ENCODE measurements at places on chromosomes 6 and 20.

DNA sequence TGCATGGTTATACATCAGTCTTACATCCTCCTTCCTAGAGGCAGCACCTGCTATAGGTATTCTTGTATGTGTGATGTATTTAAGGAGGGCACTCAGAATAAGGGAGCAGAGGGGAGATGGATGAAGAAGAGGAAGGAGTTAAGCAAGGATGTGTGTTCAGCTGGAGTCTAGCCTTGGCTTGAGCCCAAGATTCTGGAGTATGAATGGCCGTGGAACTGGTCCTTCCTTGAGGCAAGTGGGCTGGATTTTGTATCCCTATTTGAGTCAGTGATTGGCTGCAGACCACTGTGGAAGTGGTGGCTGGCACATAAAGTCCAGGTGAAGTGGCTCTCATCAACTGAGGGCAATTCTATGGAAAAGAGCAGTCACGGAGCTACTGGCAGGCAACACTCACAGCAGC, 112.0 kb upstream of the RNF24 start:
- DNase-seq = no peak

DNA sequence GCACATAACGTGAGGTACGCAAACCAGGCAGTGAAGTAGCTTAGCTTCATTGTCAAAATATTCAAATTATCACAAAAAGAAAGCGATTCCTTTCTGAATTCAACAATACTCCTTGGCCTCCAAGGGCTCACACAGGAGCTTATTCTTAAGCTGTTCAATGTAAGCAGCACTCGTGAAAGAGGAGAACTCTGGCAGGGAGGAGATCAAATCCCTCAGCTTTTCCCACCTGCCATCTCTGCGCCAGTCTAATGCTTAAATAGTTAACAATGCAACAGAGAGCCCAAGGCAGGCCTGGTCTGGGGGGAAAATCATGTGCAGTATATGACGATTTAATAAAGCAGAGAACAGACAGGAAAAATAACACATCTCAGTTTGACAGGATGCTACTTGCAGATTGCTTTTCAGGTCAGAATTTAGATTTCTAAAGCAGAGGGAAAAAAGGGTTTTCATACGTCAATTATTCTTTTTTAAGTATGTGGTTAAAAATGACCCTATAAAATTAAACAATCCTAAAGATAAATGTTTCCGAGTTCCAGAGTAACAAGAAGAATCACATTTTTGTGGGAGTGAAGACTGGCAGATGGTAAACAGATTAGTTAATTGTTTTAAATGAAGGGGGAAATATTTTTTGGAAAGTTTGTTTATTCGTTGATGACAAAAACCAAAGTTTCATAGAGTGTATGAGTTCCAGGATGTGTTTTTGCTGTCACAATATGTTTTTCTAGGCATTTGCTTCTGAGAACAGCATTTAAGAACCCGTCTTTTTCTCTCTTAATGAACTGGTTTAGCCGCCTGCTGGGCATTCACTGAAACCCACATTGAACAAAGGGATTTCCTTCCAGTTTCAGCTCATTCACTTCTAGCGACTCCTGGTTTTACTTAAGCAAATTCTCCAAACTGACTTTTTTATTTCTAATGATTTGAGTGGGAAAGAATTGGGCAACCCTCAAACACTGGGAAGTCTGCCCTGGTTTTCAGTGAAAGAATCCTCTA, 45.9 kb downstream of the PLAGL1 start:
- DNase-seq = no peak

DNA sequence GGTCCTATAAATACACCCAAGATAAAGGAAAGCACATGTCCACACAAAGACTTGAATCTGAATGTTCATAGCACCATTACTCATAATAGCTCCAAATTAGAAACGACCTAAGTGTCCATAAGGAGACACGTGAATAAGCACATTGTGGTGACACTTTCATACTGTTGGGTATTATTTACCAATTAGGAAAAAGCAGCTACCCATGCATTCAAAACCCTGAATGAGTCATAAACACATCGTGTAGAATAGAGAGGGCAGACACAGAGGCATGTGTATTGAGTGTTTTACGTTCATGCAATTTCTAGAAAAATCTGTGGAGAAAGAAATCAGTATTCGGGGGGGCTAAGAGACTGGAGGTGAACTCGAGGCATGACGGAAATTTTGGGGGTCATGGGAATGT, 396.7 kb downstream of the THBS2 start:
- no peak for DNase-seq

GRCh38 chr6:13336553-13336952, 8.2 kb upstream of the TBC1D7 start:
- DNase-seq = peak; percentile 59

DNA sequence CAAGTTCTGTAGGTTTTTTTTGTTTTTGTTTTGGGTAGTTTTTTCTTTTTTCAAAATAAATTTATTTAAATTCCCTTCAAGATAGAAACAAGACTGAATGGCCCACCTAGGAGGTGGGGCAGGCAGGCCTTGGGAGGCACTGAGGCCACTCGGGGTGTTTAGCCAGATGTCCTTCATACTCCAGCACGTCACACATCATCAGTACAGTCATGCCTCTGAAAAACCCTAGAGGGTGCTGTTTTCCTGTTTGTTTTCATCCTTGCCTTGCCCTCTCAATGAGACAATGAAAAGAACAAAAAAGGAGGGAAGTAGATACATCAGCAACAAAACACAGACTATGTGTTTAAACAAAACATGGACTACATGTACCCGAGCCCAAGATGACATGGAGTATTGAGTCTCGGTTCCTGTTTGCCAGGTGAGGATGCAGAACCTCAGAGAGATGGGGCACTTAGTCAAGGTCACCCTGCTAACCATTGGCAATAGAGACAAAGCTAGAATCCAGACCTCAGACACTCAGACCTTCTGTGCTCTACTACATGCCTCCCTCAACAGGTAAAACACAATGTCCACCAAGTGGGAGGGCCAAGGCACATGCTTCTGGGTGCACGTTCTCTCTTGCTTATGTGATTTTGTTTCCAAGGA, 26.8 kb upstream of the CLIC5 start:
- DNase-seq = peak; percentile 6

DNA sequence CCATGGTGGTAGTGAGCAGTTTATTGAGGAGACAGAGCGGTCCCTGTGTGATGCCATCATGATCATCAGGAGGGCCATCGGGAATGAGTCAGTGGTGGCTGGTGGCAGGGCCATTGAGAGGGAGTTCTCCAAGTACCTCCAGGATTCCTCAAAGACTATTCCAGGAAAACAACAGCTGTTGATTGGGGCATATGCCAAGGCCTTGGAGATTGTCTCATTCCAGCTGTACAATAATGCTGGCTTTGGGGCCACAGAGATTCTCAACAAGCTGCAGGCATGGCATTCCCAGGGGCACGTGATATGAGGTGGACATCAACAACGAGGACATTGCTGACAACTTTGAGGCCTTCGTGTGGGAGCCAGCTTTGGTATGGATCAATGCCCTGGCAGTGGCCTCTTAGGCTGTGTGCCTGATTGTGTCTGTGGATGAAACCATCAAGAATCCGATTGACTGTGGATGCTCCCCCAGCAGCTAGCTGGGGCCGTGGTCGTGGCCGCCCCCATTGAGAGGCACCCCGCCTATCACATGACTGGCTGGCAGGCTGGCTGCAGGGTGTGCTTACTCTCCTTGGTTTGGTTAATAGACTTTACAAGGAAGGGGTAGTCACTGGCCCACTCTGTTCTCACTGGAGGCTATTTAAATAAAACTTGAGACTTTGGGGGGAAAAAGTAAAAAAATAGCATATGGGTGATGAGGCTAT, 16.7 kb downstream of the RAET1E start:
- DNase-seq = no peak

DNA sequence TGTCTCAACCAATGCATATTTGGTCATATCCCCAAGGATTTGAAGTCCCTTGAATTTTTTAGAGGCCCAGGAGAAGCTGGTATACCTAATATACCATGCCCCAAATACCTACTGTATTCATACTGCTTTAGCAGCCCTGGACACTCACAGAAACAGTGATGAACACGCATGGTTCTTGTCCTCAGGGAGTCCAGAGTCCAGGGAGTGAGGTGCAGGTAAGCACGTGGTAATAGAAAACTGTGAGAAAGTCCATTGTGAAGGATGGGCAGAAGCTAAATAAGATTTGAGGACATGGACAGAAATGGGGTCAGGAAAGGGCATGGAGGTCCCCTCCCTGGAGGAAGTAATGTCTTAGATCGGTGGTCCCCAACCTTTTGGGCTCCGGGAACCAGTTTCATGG, 85.4 kb downstream of the TSHZ2 start:
- no peak for DNase-seq

DNA sequence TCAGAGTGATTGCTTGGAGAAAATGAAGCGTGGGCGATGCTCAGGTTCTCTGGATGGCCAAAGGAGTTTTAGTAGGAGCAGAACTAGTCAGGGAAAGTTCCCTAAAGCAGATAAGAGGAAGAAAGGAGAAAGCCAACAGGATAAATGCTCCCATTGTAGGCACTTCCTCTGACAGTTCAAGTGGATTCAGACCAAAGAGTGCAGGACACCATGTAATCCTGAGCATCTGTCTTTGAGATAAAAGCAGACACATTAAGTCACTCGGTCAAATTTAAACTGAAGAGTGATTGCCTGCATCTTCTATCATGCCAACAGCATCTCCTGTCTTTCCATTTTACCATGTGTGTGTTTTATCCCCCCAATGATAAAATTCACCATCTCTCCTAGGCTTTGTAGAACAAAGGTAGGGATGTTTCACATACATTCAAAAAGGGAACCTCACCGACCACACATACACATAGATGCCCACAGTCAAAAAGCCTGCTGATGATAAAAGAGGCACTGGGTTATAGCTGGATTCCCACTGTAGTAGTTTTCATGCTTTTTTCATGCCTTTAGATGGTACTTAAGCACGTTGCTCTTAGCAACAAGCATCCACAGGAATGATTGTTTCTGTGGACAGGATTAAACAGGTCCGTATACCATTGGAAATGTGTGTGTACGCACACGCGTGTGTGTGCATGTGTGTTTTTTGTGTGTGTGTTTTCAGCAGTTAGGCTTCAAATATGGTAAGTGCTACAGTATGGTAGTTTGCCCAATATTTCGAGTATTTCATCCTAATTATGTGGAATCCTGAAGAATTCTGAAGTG, 7.0 kb downstream of the GRIK2 start:
- DNase-seq = no peak

DNA sequence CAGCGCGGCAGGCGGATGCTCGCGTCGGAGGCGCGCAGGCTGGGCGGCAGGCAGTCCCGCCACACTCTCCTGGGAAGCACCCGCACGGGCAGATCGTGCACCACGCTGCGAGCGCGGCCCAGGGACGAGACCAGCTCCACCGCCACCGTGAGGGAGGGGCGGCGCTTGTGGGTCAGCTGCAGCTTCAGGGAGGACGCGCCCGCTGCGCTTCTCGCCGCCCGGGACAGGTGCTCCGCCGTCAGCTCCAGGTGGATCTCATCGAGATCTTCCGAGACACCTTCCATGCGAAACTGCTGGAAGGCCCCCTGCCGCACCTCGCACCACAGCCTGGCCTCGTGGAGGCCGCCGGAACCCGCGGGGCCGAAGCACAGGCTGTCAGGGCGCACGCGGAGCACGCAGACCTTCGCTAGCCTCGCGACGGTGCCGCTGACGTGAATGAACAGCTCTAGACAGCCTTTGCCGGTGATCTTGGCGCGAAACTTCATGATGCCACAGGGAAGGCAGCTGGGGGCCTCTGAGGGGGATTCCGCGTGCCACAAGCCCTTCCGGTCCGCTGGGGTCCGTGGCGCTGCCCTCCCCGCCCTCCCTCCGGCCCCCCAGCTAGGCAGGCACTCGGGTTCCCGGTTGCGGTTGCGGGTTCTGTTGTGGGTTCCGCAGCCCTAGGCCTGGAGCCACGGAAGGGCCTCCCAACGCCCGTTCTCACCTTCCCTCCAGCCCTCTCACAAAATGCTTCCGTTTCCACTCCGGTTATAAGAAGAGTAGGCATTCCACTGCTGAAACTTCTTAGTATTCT, at the start of gene HUS1B:
Gene HUS1B (minus strand): TSS at position 641 of the 793 bp plus-strand sequence. CDS start 156 bp downstream, at position 485.
- DNase-seq = no peak

GRCh38 chr20:37524859-37525708, 2.6 kb downstream of the BLCAP start:
- DNase-seq = no peak

DNA sequence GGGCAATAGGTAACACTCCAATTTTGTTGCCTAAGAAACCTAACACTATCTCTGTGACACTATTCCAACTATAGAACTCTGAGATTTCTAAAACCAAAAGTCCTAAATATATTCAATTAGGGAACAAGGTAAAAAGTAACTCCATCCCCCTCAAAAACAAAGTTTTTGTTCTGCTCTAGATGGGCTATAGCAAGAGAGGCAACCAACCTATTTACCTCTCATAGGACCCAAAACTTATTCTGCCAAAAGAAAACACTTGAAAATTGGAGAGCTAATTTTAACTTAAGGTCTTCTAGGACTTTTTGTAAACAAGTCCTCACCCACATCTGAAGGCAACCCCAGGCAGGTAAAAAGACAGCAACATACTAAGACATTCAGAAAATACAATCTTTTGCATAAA, 7.7 kb downstream of the RBM39 start:
- no peak for DNase-seq

GRCh38 chr20:37055276-37055675, 40.5 kb downstream of the RBL1 start:
- DNase-seq = no peak

DNA sequence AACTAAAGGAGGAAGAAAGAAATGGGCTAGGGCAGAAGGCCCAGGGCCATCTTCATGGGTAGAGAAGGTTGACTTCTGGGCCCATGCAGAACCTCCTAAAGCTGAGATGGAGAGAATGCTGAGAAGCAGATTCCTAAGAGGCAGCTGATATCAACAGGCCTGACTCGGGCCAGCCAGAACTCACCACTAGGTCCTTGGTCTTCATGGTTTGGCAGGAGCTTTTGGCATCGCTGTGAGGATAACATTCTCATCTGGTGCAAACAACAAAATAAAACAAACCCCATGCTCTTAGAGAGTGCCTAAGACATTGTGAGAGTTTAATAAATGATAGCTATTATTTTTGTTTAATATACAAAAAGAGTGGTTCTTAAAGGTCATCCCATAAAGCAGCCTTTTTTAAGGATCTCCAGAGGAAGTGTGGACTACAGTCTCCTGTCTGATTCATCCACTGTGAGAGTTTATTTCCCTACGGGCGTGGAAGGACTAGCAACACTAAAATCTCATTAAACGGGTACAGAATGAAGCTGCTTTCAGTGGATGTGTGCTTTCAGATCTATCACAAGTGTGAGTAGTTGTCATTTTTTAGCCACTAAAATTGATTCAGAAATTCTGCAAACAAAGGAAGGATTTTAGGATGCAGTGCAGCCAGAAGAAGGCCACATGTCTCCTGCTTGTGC, 160.0 kb downstream of the PLCB4 start:
- DNase-seq = no peak

GRCh38 chr6:154868143-154868594, 126.9 kb upstream of the TIAM2 start:
- DNase-seq = peak; percentile 49

Measured in NCI-H146 (cell line).